ENCODE measurements at places on chromosomes 2 and 18. TPM values are rescaled to one million over a fixed set of nuclear protein-coding genes. Genes with fewer than 3 reads are reported as not detected.

GRCh38 chr2:181814057-181814491, 77.5 kb upstream of the ITPRID2 start:
- peaks cover 7% of the 10 kb centered on the region for H3K4me1 ChIP-seq
- no peak overlapping the region for H3K27ac ChIP-seq

Gene CD8A
- total RNA-seq, result 1.3 TPM

Gene LYG2
- total RNA-seq, result not detected

DNA sequence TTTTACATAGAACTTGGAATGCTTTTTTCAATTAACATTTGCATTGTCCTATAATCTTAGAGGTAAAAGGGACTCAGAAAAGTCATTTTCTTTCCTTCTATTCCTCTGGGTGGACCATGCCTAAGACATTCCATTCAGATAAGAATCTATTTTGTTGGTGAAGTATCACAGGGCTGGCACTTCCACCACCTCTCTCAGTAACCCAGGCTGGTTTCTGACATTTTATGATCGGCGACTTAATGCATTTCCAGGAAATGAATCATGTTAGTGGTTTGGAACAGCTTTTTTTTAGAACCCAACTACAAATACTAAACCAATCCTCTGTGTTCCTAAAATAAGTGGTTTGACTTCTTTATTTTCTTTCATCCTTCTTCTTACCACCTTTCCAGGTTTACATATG, 27.0 kb downstream of the GAD1 start:
- H3K4me3 ChIP-seq, result no peak overlapping the region
- H3K4me1 ChIP-seq, result peaks cover 12% of the 10 kb centered on the region
- H3K27me3 ChIP-seq, result peaks cover 3% of the 10 kb centered on the region
- DNase-seq, result peak; percentile 44
- no peak overlapping the region for H3K27ac ChIP-seq

DNA sequence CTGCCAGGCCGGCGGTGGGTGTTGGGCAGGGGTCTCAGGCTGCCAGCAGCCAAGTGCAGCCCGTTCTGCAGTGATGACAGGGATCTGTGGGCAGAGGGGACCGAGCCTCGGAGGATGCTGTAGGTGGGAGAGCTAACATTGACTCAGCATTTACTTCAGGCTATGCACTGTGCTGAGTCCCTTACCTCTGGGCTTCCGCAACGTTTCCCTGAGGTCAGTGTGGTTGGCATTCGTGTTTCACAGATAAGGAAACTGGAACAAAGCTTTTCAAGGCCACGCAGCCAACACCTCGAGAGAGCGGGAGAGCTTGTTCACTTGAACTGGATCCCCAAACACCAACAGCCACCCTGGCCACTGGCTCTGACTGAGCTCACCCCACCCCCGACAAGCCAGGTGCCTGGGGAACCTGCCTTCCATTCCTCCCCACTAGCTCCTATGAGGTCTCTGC, 839 bp upstream of the GPR148 start:
- H3K27ac ChIP-seq, result no peak overlapping the region
- peak; percentile 43 for DNase-seq
- H3K36me3 ChIP-seq, result no peaks in the 10 kb centered on the region
- H3K4me3 ChIP-seq, result peak overlapping the region; percentile 41

GRCh38 chr2:39431592-39432316, 5.3 kb downstream of the MAP4K3 start:
- H3K27ac ChIP-seq, result no peak overlapping the region
- no peak overlapping the region for H3K4me3 ChIP-seq
- H3K36me3 ChIP-seq, result no peaks in the 10 kb centered on the region
- no peaks in the 10 kb centered on the region for H3K27me3 ChIP-seq
- peaks cover 69% of the 10 kb centered on the region for H3K4me1 ChIP-seq
- no peak for DNase-seq

DNA sequence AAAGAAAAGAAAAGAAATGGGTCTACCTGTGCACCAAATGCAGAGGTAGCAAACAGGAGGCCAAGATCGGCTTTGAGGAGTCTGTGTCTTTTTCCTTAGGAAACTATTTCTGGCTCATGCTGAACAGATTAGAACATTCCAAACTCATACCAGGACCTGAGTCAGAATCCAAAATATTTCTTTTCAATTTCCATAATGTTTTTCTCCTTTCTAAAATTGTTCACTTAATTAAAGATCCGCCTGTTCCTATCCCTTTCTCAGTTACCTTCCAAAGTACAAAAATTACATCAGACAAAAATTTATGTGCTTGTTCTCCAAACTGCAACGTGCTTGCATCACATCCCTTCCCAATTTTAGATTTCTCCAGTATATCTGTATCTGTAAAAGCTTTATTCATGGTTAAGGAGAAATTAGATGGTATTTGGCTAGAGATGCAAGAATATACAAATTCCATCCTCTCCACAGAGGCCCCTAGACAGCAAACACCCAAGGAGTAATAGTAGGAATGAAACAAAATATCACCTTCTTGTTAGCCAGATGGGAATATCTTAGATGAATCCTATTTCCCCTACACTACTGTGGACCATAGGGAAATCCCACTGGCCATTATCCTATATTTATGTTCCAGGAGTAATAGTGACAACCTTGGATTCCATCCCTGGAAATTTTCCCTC, 130.6 kb downstream of the LNPK start:
- DNase-seq, result no peak
- H3K4me1 ChIP-seq, result no peaks in the 10 kb centered on the region
- peaks cover 9% of the 10 kb centered on the region for H3K27me3 ChIP-seq
- no peak overlapping the region for H3K27ac ChIP-seq

DNA sequence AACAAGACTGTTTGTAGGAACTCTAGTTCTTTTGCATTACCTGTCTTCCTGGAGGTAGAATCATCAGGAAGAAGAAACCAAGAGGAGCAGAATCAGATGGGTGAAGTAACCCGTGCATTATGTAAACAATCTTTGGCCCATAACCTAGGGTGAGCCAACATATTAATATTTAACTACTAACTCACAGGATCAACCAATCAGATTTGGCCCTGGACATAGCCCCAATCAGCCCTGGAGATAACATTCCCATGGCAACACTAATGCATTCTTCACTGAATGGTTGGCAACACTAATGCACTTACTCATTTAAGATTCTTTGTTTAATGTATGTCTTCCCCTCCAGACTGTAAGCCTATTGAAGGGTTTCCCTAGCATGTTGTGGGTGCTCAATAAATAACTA, 72.0 kb upstream of the CTAGE1 start:
- H3K4me1 ChIP-seq, result no peaks in the 10 kb centered on the region
- no peaks in the 10 kb centered on the region for H3K36me3 ChIP-seq
- no peak overlapping the region for H3K4me3 ChIP-seq
- H3K27me3 ChIP-seq, result no peaks in the 10 kb centered on the region
- H3K27ac ChIP-seq, result no peak overlapping the region

GRCh38 chr2:195733831-195734230, 76.8 kb downstream of the SLC39A10 start:
- H3K27me3 ChIP-seq, result no peaks in the 10 kb centered on the region
- H3K36me3 ChIP-seq, result peaks cover 44% of the 10 kb centered on the region
- no peak overlapping the region for H3K27ac ChIP-seq
- no peak overlapping the region for H3K4me3 ChIP-seq

DNA sequence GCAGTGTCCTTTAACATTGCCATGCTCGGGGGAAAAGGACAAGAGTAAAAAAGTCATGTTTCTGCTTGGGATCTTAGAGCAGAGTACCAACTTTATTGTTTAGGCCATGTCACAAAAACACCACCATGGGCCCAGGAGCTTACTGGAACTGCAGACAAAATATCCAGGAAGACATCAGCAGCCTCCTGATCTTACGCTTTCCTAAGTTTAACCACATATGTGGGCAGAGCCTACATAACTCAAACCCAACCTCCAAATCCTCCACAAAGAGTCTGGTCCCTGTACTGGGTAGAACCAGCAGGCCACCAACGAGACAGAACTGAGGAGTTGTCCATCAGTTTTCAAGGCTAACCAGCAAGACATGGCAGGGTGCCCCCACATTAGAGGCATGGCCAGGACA, 10.3 kb downstream of the GALNT14 start:
- H3K27me3 ChIP-seq, result peaks cover 2% of the 10 kb centered on the region
- H3K27ac ChIP-seq, result no peak overlapping the region
- H3K4me1 ChIP-seq, result no peaks in the 10 kb centered on the region
- no peaks in the 10 kb centered on the region for H3K36me3 ChIP-seq
- DNase-seq, result no peak
- H3K4me3 ChIP-seq, result no peak overlapping the region

DNA sequence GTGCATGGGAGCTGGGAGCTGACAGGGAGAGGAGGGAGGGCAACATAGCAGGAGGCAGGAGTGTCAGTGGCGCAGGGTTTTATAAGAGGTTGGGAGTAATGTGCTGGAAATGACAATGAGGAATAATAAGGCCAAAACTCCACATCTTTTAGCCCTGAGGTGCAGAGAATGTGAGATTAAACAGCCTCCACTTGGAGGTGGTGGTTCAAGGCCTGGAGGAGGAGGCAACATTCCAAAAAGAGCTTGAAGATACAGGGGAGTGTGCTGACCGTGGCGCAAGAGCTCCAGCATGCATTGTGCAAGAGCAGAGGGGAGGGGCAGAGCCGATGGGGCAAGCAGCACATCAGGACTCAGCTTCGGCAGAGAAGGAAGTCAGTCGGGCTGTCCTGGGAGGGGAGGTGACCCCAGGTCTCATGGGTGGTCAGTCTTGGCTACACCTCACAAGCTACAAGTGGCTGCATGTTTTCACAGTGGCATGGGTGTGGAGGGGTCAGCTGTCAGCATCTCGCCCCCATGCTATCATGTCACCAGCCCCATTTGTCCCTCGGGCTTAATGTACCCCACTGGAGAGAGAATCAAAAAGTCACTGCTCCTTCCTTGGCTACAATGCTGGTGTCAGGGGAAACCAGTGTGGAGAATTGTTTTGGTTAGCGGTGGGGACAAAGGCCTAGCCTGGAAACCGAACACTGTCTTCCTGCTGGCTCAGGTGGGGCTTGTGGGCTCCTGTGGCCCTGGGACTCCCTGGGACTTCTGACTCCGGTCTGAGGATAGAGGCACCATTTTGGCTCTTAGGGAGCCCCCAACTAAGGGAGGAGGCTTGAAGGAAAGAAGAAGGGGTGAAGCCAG, 208.0 kb downstream of the ZFP36L2 start:
- no peaks in the 10 kb centered on the region for H3K36me3 ChIP-seq
- DNase-seq, result no peak
- H3K27ac ChIP-seq, result no peak overlapping the region
- no peaks in the 10 kb centered on the region for H3K4me1 ChIP-seq
- no peaks in the 10 kb centered on the region for H3K27me3 ChIP-seq

DNA sequence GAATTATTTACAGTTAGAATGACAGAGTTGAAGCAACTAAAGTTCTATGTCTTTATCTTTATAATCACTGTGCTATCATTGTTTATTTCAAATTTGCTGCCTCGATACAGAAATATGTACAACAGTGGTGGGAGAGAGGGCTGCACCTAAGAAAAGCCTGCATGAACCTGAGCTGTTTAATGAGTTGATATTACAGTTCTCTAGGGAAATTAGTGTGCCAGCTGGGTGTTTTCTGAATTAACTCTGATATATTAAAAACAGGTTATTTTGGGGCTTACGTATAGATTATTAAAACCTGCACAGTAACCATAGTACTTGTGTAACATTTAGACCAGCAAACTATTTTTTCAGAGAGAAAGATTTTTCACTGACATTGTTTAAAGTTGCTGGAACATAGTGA, 750.5 kb upstream of the DDX18 start:
- no peaks in the 10 kb centered on the region for H3K27me3 ChIP-seq
- no peak overlapping the region for H3K4me3 ChIP-seq
- no peaks in the 10 kb centered on the region for H3K36me3 ChIP-seq
- DNase-seq, result no peak
- no peaks in the 10 kb centered on the region for H3K4me1 ChIP-seq
- no peak overlapping the region for H3K27ac ChIP-seq

GRCh38 chr18:77131100-77131651, 1.4 kb downstream of the MBP start:
- DNase-seq, result peak; percentile 44
- H3K4me1 ChIP-seq, result peaks cover 65% of the 10 kb centered on the region
- H3K4me3 ChIP-seq, result peak overlapping the region; percentile 90
- peaks cover 18% of the 10 kb centered on the region for H3K36me3 ChIP-seq
- H3K27me3 ChIP-seq, result no peaks in the 10 kb centered on the region
- H3K27ac ChIP-seq, result peak overlapping the region; percentile 93

Gene SPR
- total RNA-seq, result 8.7 TPM

DNA sequence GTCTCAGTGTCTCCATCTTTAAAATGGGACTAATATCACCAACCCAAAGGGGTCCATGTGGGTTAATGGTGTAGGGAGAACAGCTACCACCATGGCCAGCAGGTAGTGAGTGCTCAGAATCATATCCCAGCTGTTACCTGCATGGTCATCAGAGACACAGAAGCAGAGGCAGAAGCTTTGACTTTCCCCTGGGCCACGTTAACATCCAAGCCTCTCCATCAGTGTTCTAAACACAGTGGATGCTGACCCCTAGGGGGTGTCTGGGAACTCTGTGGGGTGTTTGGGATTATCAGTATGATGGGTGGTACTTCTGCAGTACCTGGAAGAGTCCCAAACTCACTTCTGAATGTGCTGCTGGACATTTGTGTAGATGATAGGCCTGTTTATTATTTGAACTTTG, 93.6 kb downstream of the GYPC start:
- H3K27ac ChIP-seq, result no peak overlapping the region
- DNase-seq, result peak; percentile 44
- H3K36me3 ChIP-seq, result no peaks in the 10 kb centered on the region
- peaks cover 4% of the 10 kb centered on the region for H3K4me1 ChIP-seq
- no peaks in the 10 kb centered on the region for H3K27me3 ChIP-seq
- no peak overlapping the region for H3K4me3 ChIP-seq

DNA sequence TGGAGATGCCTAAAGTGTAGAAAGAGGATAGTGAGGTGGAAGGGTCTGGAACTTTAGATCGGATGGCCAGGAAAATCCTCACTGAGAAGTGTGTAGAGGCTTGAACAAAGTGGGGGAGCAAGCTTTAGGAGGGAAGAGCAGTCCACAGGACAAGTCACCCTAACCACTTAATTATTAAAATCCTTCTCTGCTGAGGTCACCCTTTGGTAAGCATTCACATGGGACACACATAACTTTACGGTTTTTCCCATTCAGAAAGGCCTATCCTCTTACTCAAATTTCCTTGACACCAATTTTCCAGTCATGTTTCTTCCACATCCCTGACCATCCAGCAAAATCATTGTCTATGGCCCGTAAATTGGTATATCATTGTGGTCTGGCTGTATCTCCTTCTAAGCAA, 31.0 kb upstream of the ZEB2 start:
- no peaks in the 10 kb centered on the region for H3K4me1 ChIP-seq
- no peak overlapping the region for H3K4me3 ChIP-seq
- no peak for DNase-seq
- H3K27ac ChIP-seq, result no peak overlapping the region

- H3K4me1 ChIP-seq, result no peaks in the 10 kb centered on the region
- H3K36me3 ChIP-seq, result no peaks in the 10 kb centered on the region
- H3K27me3 ChIP-seq, result no peaks in the 10 kb centered on the region
- no peak overlapping the region for H3K27ac ChIP-seq
- no peak overlapping the region for H3K4me3 ChIP-seq
These were observed 209.2 kb upstream of the SYT4 start for GRCh38 chr18:43486462-43486861.

Gene CXCR1
- not detected for total RNA-seq

Gene HOXD9
- not detected for total RNA-seq

DNA sequence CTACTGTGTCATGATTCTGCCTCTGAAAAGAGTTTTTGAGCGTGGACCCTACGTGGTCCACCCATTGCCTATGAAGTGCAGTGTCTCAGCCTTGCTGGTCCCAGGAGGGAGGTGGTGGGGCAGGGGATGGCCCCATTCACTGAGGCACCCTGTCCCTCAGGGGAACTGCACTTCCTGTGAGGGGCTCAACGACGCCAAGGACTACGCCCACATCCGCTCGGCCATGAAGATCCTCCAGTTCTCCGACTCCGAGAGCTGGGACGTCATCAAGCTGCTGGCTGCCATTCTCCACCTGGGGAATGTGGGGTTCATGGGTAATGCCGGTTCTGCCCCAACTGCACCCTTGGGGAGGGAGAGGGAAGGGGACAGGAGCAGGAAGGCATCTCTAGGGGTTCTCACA, 42.5 kb downstream of the MYO7B start:
- no peak overlapping the region for H3K4me3 ChIP-seq
- no peak overlapping the region for H3K27ac ChIP-seq
- DNase-seq, result no peak
